Activated T-helper 17 cell treated with anti-CD3 and anti-CD28 coated beads, Interleukin-2, amount 50 U/mL, for 72 hours (primary cell): ENCODE measurements at places on chromosomes 12 and 14. TPM values are rescaled to one million over a fixed set of nuclear protein-coding genes. Genes with fewer than 3 reads are reported as not detected.
A peak's percentile ranks its signal among the peaks of the same experiment; 100 is the strongest.

CCDC175 gene
- total RNA-seq, result not detected

DTX1 gene
- 17.4 TPM for total RNA-seq

LMO3 gene
- not detected for total RNA-seq

- peak; percentile 23 for ATAC-seq
Observed at GRCh38 chr12:108129017-108129812, at the start of gene WSCD2. Gene WSCD2, plus strand, starts transcription at chr12:108129288. Its CDS starts 66,545 bp downstream, at chr12:108195833.

- no peak for ATAC-seq
Observed at GRCh38 chr12:104534857-104535248, 78.1 kb downstream of the CHST11 start.

DNA sequence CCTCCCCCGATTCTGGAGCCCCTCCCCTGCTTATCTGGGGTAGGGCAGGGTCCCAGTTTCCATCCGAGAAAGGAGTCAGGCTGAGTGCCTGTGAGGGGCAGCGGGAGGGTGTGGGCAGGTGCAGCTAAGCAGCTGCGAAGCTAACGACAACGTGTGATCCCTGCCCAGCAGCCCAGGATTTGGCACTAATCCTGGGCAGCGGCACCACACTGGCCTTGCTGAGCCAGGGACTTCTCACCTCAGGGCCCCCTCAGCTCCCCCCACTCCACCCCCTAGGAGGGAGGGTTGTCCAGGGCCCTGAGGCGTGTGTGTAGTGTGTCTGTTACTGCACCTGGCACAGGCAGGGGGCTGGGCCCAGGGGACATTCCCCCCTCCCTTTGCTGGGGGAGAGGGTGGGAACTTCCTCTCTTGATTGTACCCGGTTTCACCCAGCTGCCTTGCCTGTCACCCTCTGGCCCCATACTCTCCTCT lies 1.8 kb downstream of the SMIM41 start:
- no peak for ATAC-seq

DNA sequence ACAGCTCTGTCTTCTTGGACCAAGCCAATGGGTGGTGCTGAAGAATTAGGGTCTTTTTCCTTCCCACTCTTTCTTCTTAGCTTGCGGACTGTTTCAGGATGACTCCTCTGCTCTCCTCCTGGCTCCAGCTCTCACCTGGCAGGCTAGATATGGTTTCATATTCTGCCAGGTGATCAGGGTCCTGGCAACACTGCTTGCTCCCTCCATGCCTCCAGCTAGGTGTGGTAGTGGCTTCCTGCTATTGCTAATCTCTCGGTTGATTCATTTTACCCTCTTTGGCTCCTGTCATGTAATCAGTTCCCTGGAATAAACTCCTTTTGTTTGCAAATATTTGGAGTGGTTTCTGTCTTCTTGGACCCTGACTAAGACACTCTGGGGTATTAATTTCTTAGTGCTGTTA lies 4.3 kb upstream of the GZMH start:
- no peak for ATAC-seq

- ATAC-seq, result no peak
Observed at GRCh38 chr12:30932881-30933280, 6.3 kb downstream of the TSPAN11 start.
